Foreskin melanocyte (primary cell): ENCODE measurements at places on chromosomes 16 and 17.
A peak's percentile ranks its signal among the peaks of the same experiment; 100 is the strongest.

GRCh38 chr17:260031-260791 is 78.8 kb upstream of the DOC2B start:
- DNase-seq: no peak

GRCh38 chr16:87075319-87075860 is 241.8 kb downstream of the C16orf95 start:
- no peak for DNase-seq

GRCh38 chr16:46853713-46854443 is 22.9 kb upstream of the C16orf87 start:
- no peak for DNase-seq

DNA sequence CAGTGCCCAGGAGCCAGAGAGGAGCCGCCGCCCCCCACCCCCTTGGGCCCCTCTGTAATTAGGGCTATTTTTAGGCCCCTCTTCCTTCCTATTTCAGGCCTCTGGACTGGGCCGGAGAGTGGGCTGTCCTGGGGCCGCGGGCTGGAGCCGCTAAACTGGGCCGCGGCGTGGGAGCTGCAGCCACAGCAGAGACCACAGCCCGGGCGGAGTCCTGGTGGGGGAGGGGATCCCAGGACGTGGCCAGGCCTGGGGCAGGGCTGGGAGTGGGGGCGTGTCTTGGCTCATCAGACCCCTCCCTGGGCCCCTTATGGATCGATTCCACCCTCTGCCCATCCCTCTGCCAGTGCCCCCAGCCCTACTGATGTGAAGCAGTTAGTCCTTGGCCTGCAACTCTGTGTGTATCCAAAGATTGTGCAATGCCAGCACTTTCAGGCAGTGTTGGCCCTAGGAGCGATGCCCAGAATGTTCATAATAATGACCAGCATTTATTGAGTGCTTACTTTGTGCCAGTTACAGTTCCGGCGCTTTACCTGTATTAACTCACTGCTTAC is 15.0 kb upstream of the TAC4 start:
- DNase-seq: no peak

- peak; percentile 75 for DNase-seq
Observed at GRCh38 chr16:29899516-29900101, at the start of gene SEZ6L2. Gene SEZ6L2, minus strand, starts transcription at chr16:29899550. Its CDS starts 531 bp downstream, at chr16:29899019.

DNA sequence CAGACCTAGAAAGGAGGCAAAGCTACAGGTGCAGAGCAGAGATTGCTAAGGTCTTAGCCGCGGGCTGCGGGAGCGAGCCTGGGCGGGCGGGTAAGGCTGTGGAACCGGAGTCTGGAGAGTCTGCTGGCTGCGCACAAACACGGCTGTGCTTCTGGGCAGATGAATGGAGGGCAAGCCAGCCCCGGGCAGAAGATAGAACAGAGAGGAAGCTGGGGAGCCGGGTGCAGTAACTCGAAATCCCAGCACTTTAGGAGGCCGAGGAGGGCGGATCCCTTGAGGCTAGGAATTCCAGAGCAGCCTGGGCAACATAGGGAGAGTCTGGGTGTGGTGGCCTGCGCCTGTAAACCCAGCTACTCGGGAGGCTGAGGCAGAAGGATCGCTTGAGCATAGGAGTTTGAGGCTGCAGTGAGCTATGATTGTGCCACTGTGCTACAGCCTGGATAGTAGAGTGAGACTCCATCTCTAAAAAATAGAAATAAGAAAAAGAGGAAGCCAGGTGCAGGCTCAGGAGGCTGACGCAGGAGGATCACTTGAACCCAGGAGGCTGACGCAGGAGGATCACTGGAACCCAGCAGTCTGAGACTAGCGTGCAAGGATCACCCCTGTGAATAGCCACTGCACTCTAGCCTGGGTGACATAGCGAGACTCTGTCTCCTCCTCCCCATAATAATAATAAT is 56.3 kb downstream of the PITPNC1 start:
- DNase-seq: no peak

GRCh38 chr17:49645654-49646053 is 32.2 kb downstream of the SPOP start:
- DNase-seq: no peak

DNA sequence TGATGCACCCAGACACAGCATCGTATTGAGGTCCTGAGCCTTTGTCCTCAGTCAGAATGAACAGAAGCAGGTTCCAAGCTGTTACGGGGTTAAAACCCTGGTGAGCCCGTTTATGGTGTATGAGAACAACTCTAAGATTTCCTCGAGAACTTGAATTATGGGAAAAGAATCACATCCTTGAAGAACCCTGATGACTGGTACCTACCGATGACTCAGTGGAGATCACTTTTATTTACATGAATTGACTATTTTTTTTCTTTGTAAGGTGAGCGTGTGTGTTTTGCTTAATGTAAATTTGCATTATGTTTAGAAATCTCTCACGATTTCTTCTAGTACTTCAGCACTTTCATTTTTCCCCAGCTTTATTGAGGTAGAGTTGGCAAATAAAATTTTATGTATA is 3.3 kb upstream of the KRTAP4-4 start:
- DNase-seq: no peak

DNA sequence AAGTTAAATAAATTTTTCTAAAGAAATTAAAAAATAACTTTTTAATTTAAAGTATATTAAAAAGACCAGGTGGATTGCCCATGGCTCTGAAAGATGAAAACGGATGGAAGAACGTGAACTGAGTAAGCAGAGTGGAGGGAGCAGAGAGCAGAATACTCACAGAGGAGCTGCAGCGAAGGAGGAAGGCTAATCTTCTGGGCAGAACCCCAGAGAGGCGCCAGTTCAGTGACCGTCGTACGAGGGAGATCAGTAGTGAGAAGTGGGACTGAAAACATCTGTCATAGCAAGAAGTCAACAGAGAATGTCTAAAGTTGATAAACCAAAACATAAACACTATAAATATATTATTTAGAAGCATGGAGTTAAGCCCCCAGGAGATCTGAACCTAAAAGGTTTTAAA is 34.9 kb downstream of the UBE2G1 start:
- no peak for DNase-seq
